Spleen (tissue), 13 donors: ENCODE measurements at places on chromosomes 5 and 9. TPM values are rescaled to one million over a fixed set of nuclear protein-coding genes. Genes with fewer than 3 reads are reported as not detected.

TAF11L2 gene
- total RNA-seq = not detected

SOX30 gene
- total RNA-seq = 0.26 TPM

XPA gene
- total RNA-seq = 24.2 TPM

DNA sequence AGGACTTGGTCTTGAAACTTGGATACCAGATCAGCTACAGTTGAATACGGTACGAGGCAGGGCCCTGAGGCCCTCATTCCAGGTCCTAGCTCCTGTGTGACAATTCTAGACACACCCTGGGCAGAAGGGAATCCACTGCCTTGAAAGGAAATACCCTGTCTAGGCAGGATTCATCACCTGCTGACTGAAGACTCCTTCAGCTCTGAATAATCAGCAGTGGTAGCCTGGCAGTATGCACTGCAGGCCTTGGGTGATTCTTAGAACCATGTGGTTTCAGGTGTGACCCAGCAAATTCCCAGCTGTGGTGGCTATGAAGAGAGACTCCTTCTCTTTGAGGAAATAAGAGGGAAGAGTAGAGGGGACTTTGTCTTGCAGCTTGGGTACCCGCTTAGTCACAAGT is 17.2 kb upstream of the EFNA5 start:
- no peaks in the 10 kb centered on the region for H3K36me3 ChIP-seq
- no peak overlapping the region for H3K27ac ChIP-seq

DNA sequence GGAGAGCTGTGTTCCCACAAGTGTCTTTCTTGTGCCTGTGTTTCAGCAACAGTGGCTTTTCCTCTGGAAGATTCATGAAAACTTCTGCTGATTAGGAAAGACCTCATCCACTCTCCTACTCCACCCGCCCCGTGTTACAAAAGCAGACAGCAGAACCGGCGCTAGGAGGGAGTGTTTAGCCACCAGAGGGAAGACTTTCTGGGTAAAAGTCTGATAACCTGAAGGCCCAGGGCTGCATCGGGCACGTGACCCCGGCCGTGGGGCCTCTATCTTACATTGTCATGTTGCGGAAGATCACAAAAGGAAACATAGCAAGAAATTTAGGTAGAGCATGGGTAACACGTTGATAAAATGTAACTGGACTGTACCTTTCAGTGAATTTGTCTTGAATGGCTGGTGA is 32.0 kb upstream of the DMRT2 start:
- no peak for DNase-seq
- no peaks in the 10 kb centered on the region for H3K36me3 ChIP-seq
- H3K4me1 ChIP-seq = no peaks in the 10 kb centered on the region
